Kasumi-1 (cell line): ENCODE measurements at places on chromosomes 4 and X.

DNA sequence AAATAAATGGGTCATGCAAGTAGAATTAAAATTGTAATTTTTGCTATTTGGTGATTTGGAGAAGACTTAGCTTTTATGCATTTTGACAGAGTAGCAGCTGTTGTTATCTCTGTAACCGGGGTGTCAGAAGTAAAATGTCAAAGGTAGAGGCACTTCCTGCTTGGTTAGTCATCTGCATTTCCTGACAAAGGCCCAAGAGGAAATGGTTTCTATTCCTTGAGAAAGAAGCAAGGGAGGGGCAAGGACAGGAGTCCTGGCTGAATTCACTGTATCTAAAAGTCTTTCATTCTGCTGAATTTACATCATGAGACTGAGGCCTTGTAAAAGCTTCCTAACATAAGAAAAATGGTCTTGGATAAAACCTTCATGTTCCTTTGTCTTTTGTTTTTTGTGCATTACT, 550.9 kb upstream of the BOD1L1 start:
- peak; percentile 50 for DNase-seq

DNA sequence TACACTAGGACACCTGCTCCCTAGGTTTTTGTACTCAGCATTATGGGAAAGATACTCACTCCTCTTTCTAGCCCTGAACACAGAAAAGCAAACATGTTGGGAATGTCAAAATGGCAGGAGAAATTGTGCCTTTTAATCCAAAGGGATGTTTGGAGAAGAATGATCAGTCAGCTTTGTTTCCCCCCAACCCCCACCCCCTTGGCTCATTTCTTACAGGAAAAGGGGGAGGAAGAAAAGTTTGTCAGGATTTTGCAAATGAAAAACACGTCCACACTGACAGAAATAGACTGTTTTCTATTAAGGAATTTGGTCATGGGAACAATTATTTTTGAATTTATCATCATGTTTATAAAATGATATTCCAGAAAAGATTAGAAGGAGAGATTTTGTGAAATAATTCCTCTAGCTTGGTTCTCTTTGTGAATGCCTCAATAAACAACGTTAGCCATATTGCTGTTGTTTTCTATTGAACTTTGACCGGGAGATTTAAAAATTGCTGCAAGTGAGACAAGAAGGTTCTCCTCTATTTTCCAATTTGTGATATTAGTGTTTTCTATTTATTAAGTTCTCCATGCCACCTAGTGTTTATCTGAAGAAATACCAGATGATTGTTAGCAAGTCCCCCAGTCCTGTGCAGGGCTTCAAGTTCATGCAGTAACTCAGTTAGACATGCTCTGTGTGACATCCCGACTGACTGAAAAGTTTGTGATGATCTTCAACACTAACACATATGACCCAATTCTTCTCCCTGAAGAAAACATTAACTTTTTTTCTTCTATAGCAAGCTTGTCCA, 31.3 kb upstream of the TFDP3 start:
- DNase-seq, result peak; percentile 5

GRCh38 chr4:101862595-101862994, 72.1 kb downstream of the BANK1 start:
- no peak for DNase-seq

- DNase-seq, result no peak
Measured at GRCh38 chr4:149836546-149836945, 20.9 kb upstream of the IQCM start.

- no peak for DNase-seq
Measured at GRCh38 chrX:123906557-123907316, 46.9 kb downstream of the XIAP start.

- no peak for DNase-seq
Measured at GRCh38 chrX:13638826-13639225, 14.1 kb upstream of the TCEANC start.

GRCh38 chr4:90012918-90013317, 114.3 kb upstream of the CCSER1 start:
- no peak for DNase-seq

GRCh38 chr4:78528327-78528726, 23.2 kb upstream of the ANXA3 start:
- no peak for DNase-seq

DNA sequence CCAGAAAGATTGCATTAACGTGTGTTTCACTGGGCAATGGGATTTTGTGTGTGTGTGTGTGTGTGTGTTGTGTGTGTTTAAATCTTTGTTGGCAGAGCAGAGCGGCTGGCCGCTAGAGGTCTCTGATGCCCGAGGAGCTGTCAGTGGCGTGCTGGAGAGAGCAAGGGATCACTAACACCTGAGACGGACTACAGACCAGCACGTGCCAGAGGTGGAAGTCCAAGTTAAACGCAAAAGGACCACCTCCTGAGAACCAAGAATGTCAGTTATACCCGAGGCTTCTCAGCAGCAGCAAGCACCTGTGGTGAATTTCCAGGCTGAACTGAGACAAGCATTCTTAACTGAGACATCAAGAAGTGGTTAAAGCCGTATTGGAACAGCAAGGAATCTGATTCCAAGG, 9.0 kb upstream of the SLC25A14 start:
- DNase-seq, result peak; percentile 39

- DNase-seq, result no peak
Measured at GRCh38 chr4:56641494-56642051, 39.5 kb downstream of the HOPX start.

GRCh38 chr4:8741513-8742226, 130.0 kb downstream of the HMX1 start:
- DNase-seq, result no peak

DNA sequence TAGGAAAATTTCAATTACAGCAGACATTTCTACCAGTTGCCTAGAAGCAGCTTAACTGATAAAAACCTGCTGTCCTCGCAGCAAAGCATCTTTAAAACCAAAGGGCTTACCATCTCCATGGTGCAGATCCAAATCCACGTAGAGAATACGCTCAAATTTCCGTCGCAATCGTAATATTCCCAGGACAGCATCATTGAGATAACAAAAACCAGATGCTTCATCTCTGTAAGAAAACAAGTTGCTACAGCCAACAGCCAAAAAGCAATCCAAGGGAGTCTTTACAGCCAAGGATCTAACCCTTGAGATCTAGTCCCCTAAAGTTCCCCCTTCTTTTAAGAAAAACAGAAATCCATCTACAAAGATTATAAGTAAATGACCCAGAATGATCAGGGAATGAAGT, 77.6 kb downstream of the HDAC8 start:
- no peak for DNase-seq

DNA sequence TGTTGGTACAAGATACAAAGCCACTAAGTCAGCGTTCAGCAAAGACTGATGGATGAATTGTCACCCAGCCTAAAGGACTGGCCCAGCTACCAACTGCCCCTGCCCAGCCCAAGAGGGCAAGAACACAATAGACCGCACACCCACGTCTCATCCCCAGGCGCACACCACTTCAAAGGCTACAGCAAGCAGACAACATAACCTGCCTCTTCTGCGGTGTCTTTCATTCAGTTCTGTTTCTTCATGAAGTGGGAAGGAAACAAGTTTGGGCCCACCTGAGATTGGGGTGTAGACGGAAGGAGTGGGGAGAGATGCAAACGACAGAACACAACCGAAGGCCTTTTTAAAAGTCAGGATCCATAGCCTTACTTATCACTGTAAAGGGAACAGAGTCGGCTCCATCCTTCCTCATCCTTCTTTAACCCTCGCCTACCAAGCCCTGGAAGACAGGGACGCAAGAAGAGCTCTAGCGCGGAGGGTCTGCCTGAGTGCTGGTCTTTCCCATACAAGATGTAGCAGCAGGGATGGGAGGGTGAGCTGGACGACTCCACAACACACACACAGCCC, 691 bp downstream of the SCARB2 start:
- DNase-seq, result no peak

DNA sequence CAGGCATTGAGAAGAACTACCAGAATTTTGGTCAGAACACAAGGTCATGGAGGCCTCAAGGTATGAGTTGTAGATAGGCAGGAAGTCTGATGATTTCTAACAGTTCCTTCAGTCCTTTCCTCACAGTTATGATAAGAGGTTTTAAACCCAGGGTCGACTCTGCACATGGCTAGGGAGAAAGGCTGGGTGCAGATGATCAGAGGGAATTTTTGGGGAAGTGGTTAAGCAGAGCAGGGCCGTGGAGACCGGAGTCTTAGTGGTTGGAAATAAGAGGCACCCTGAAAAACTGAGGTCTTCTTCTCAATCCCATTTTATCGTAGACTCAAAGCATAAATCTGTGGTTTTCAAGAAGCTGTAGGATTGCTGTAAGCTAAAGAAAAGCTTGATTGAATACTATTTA, 118.5 kb upstream of the ANK2 start:
- DNase-seq, result peak; percentile 95

DNA sequence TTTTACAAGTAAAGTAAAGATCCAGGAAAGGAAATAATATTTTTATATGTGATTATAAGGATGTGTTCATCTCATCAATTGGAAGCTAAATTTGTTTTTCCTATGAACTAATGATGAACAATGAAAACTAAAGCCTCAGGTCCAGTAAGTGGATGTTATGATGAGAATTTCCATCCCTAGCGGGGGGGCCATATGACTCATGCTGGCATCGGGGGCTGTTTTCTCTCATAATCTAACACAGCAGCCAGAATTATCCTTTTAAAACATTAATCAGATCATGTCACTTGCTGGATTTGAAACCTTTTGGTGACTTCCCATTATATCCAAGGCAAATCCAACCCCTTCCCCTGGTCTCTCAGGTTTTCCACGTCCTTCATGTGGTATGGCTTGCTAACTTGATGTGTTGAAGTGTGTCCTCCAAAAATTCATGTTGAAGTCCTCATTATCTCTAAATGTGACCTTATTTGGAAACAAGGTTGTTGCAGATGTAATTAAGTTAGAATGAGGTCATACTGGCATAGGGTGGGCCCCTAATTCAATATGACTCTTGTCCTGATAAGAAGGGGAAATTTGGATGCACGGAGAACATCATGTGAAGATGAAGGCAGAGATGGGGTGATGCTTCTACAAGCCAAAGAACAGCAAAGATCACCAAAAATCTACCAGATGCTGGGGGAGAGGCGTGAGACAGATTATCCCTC, 96.8 kb downstream of the AKAP4 start:
- DNase-seq, result no peak

DNA sequence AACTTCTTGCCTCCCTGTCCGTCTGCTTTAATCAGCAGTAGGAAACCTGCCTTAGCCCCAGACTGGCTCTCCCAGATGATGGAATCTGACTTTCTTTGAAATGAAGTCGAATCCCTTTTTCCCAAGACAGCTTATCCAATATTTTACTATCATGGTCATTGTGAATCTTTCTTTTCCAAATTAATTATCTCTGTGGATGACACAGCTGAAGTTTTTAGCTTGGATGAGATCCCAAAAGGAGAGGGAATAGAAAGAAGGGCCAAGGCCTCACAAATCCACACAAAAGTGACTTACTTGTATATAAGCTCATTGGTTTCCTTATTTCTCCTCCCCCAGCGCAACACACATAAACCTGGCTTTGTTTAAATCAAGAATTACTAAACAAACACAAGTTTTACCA, 100.6 kb downstream of the RASL11B start:
- no peak for DNase-seq

- no peak for DNase-seq
Measured at GRCh38 chrX:15576019-15576418, 24.7 kb downstream of the ACE2 start.

GRCh38 chr4:17134100-17134499, 235.7 kb upstream of the LDB2 start:
- no peak for DNase-seq

DNA sequence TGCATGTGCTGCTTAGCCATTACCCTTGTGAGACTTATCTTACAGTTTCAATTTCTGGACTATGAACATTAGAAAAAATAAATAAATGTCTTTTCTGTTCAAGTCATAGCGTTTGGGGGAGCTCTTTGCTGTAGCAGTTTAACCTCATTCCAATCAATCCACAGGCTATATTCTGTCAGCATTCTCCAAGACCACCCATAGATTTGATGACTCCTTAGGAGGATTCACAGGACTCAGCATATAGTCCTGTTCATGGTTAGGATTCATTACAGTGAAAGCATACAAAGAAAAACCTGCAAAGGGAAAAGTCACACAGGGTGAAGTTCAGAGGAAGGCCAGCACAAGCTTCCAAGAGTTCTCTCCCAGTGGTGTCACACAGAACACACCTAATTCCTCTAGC, 180.5 kb downstream of the ADAMTS3 start:
- no peak for DNase-seq

GRCh38 chrX:79270401-79270800, 96.7 kb downstream of the ITM2A start:
- DNase-seq, result peak; percentile 40

GRCh38 chr4:121711263-121712000, 14.7 kb upstream of the ANXA5 start:
- no peak for DNase-seq

DNA sequence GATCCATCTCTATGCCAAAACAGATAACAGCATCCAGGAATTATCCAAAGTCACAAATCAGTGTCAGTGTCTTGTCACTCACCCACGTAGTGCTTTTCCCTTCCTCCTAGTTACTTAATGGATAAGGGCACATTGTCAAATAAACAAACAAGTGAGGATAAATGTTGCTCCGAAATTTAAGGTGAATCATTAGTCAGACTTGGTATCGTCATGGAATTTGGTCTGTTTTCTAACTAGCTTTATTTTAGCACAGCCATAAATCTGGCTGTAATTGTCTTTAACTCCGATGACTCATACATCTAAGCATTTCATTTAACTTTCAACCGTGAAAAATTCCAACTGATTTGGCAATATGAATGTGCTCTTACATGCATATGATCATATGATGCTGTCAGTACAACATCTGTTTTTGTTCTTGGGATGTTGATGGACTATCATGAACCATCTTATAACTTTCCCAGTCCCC, 83.3 kb downstream of the SNCA start:
- DNase-seq, result no peak

GRCh38 chr4:107913283-107913899, 18.0 kb upstream of the CYP2U1 start:
- DNase-seq, result peak; percentile 80

DNA sequence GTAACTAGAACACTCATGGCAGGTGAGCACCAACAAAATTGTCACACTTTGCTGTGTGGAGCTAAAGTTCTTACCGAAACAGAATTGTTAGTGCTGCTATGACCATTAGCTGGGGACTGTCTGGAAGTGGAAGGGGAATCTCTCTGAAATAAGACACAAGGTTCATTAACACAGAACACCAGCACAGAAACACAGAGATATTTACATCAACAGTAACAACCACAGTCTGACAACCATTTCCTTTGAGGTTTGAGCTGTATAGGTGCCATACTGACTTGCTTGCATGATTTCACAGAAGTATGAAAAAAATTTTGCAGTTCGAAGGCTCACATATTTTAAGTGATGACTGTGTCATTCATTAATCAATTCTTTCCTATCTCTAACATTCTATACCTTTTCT, 109.8 kb downstream of the NYX start:
- peak; percentile 22 for DNase-seq

DNA sequence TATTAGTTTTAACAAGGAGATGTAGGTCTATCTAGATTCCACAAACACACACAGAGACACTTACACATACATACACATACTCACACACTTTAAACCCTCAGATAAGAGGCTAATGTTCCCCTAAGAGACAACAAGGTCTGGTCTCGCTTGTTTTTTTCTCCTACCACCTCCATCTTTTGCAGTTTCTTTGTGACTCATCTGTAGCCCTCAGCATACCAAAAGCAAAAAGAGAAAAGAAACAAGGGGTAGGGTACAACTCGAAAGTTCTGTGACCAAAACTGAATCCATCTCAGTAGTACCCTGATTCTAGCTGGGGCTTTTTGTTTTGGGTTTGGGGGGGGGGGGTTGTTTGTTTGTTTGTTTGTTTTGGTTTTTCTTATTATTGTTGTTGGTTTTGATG, 12.2 kb upstream of the EXOSC9 start:
- DNase-seq, result no peak
